GOT3 (cell line): ENCODE measurements at places on chromosomes 11 and 22.

DNA sequence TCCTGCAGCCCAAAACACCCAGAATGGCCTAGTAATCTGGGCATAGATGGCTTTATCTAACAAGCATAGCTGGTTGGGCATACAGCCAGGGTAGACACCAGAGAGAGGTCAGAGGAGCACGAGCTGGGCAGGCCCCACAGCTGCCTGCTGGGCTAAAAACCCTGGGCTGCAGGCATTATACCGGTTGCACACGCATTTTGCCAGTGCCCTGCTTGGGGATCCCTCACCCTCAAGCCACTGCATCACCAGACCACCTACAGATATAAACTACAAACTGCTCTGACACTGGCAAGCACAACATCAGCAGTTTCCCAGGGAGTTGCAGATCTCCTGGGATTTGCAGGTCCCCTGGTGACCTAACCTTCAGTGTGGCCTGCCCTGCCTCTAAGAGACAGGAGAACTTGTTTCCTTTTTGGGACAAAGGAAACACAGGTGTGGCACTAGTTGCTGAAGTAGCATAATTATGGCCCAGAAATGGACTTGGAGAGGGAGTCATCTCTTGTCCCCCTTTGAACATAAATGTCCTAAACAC is 79.1 kb upstream of the SC5D start:
- no peak for DNase-seq

- DNase-seq: no peak
Observed at GRCh38 chr11:3834664-3835461, 5.9 kb downstream of the RHOG start.

GRCh38 chr11:29916040-29916439 is 100.8 kb downstream of the KCNA4 start:
- DNase-seq: no peak

DNA sequence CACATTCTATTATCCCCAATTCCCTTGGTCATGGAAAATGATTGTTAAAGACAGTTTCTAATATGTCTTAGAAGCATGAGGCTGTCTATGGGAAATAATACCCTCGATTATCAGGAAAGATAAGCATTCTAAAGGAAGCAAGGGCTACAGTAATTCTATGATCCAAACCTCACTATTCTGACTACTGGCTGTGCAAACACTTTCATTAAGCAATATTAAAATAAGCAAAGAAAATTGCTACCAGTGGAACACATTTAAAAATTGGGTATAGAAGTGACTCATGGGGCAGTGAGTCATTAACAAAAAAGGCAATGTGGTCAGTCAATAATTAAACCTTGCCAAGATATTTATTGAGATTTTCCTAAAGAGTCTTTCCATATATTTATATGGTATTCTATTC is 1415.2 kb upstream of the TENM4 start:
- no peak for DNase-seq

DNA sequence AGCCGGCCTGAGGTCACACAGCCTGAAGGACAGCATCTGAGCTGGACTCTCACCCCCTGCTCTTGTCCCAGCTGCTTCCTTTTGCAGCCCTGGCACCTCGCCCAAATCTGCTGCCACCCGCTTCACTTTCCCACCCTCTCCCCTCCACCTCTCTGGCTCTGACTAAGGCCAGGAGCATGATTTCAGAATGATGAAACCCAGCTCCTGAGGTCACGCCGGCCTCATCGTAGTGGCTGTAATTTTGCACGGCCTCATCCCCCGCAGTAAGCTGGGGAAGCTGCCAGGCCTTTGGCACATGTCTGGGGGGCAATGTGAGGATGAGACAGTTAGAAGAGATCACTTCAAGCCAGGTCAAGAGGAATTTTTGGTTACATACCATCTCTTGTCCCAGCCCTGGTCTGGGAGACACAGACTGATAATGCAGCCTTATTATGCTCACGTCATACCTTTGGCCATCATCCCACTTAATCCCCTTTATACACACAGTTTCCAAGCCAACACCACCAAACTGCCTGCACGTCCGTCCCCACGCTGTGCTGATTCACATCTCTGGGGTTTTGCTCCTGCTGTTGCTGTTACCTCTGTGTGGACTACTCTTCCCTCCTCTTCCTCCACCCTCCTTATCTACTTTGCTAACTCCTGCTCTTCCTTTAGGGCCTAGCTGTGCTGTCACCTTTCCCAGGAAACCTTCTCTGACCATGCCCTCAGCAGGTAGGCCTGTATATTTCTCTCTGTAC is 58.1 kb downstream of the CHRDL2 start:
- DNase-seq: peak; percentile 39

DNA sequence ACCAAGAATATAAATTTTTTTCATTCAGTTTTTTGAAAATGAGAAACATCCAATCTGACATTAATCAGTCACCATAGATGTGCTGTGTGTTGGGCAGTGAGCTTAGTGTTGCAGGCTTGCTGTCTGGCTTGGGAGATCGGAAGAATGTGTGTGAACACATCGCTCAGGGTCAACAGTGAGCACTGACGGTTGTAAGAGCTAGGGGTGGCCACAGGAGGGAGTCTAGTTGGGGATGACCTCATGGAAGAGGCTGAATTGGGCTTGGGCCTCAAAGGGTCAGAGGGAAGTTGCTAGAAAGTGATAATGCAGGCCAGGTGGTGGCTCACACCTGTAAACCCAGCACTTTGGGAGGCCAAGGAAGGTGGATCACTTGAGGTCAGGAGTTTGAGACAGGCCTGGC is 375.4 kb downstream of the DDX10 start:
- DNase-seq: no peak

GRCh38 chr11:81979448-81979847 is 754.2 kb downstream of the FAM181B start:
- no peak for DNase-seq

- no peak for DNase-seq
Observed at GRCh38 chr11:10918698-10919097, 60.8 kb upstream of the ZBED5 start.

GRCh38 chr11:107697291-107697690 is 14.6 kb downstream of the SLN start:
- DNase-seq: no peak

DNA sequence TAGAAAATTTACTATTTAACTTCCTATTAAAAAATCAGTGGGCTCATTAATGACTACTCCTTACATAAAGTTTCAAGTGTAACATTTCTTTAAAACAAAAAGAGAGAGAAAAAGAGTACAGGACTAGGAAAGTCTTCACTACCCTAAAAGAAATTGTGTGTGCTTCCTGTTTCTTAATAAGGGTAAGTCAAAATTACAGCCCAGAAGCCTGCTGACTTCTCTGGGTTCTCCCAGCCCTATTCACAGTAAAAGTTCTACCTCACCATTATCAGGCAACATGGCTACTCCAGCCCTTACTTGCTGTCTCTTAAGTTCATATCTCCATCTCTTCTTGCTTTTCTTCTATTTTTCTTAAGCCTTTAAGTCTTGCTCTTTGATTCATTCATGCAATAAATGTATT is 20.3 kb upstream of the ZC3H12C start:
- DNase-seq: no peak

- no peak for DNase-seq
Observed at GRCh38 chr22:39454385-39454871, 2.4 kb upstream of the MGAT3 start.

DNA sequence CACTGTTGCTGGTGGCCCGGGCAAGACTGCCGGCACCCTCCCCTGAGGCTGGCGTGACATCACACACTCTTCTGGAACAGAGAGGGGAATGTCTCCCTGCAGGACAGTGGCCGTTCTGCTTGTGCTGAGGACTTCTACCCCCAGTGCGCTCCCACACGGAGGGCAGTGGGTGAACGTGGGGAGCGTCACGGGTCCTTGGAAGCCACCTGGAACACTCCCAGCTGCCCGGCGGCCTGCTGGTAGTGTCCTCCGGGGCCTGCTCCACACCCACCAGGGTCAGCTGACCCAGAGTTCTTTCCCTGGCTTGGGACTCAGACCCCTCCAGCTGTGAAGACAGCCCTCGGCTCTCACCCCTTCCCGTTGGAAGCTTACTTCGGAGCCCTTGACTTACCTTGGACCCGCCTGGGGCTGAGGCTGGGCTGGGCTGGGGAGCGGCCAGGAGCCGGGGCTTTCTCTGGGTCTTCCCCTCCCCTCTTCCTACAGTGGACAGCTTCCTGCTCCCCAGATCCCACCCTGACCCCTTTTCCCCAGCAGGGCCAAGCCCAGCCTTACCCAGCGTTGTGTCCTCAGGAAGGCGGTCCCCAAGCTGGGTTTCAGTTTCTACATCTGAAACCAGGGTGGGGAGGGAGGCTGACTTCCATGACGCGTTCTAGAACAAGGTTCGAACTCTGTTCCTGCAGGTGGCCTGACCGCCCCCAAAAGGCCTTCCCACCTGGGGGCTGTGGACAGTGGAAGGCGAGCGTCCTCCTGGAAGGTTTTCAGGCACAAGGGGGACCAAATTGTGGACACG is 14.8 kb upstream of the GAL start:
- DNase-seq: no peak

- DNase-seq: no peak
Observed at GRCh38 chr11:66339162-66339675, 3.0 kb upstream of the RIN1 start.

DNA sequence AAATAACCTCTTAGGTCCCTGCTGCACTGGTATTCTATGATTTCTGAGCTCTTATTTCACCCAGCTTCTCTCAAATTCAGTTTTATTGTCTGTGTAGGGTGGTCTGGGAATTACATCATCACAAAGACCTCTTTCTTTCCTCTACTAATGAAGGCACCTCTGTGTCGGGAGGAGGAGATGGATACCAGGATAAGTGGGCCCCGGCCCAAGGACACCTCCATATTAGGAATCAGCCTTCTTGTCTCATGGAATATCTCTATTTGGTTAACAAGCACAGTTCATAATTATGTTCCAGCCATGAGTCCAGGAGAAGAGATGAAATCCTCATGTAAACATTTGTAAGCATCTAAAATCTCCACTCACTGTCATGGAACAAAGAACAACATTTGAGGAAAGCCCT is 9.4 kb downstream of the PARVA start:
- no peak for DNase-seq

- no peak for DNase-seq
Observed at GRCh38 chr11:47992959-47993820, 12.8 kb downstream of the PTPRJ start.

GRCh38 chr11:35523331-35523768 is 2.1 kb downstream of the PAMR1 start:
- no peak for DNase-seq

GRCh38 chr11:93392867-93393266 is 62.3 kb downstream of the DEUP1 start:
- no peak for DNase-seq

GRCh38 chr11:120236169-120237107 is 3.5 kb upstream of the POU2F3 start:
- DNase-seq: no peak

DNA sequence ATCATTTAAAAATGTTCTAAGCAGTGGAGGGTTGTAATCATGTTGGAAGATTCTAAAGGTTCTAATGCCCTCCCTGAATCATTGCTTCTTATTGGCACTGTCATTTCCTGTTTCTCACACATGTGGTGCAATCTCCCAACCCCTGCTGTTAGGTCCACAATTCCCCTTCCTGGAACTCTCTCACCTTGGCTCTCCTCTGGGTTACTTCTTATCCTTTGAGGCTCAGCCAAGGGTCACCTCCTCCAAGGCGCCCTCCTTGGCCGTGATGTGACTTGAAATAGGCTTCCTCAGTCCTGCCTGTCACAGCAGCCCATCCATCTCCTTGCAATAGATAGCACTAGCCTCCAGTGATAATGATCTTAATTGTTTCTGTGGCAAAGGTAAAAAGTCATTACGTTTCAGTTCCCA is 149.8 kb downstream of the TTC17 start:
- no peak for DNase-seq
